CD4-positive, alpha-beta T cell treated with Interleukin-21 for 1 hour (primary cell): ENCODE measurements at places on chromosomes 16 and 17.

DNA sequence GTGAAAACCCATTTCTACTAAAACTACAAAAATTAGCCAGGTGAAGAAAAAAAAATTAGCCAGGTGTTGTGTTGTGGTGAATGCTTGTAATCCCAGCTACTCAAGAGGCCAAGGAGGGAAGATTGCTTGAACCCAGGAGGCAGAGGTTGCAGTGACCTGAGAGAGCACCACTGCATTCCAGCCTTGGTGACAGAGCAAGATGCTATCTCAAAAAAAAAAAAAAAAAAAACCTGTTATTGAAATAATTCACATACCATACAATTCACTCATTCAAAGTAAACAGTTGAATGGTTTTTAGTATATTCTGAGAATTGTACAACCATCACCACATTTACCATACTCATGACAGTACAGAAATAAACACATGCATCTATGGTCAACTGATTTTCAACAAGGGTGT, 31.0 kb downstream of the ZNRF1 start:
- no peak for DNase-seq

GRCh38 chr17:52376137-52376536, 217.6 kb upstream of the CA10 start:
- DNase-seq = no peak

DNA sequence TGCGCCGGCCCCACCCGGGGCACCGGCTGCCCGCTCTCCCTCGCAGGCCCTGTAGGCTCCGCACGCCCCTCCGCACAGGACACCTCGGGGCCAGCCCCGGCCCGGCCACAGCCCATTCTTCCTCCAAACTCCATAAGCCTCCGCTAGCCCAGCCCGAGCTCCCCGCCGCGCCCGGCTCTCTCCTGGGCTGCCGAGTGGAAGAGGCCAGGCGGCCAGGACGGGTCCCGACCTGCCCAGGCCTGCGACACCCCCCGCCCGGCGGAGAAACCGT, 397 bp downstream of the NCOR1 start:
- DNase-seq = no peak

- DNase-seq = no peak
These were observed 22.8 kb downstream of the TRPV2 start for GRCh38 chr17:16438173-16438556.

GRCh38 chr17:57256708-57257112, 387 bp downstream of the MSI2 start:
- DNase-seq = peak; percentile 57

DNA sequence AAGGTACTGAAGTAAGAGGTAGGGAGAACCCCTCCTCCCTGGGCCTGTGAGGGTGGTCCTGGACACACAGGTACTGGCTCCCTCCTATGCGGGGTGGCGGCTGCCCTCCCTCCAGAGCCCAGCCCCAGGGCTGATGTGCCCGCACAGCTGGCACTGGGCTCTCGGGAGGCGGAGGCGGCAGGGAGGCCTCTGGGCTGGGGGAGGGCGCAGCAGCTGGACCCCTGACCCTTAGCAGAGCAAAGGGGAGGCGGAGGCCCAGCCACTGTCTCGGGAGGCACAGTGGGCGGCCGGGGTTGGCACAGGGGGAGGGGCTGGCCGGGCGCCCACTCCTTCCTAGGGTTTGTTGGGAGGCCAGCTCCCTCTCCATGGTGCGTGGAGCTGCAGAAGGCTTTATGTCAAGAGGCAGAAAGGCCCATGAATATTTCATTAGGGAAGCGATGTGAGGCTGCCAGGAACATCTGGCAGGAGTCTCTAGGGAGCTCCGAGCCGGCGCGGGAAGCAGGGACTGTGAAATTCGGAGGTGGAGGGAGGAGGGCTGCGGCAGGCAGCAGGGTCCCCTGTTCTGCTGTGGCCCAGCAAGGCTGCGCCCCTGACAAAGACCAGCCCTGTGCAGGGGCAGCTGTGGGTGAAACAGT, 44.1 kb upstream of the ACSF3 start:
- DNase-seq = no peak

GRCh38 chr16:85913688-85914422, 14.9 kb downstream of the IRF8 start:
- no peak for DNase-seq

GRCh38 chr17:72259922-72260321, 139.1 kb downstream of the SOX9 start:
- DNase-seq = no peak

GRCh38 chr17:43368740-43369506, 29.9 kb upstream of the ARL4D start:
- peak; percentile 67 for DNase-seq

- no peak for DNase-seq
These were observed 480 bp downstream of the MRPS7 start for GRCh38 chr17:75262112-75262606.

- DNase-seq = no peak
These were observed 27.6 kb downstream of the CCDC40 start for GRCh38 chr17:80063830-80064585.

GRCh38 chr17:73281928-73282327, 20.2 kb upstream of the CPSF4L start:
- DNase-seq = no peak

DNA sequence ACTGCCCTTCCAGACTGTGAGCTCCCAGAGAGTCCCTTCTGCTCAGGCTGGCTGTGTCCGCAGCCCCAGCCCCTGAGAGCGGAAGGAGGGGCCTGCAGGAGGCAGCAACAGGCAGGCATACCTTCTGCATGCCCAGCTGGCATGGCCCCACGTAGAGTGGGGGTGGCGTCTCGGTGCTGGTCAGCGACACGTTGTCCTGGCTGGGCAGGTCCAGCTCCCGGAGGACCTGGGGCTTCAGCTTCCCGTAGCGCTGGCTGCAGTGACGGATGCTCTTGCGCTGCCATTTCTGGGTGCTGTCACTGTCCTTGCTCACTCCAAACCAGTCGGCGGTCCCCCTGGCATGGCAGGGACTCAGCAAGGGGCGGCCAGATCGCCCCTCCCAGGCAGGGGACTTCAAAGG, 9.0 kb downstream of the RHBDF1 start:
- no peak for DNase-seq
